AML-193 (cell line): ENCODE measurements at places on chromosomes 1 and 21.

GRCh38 chr1:164771619-164772361 lies 212.8 kb downstream of the PBX1 start:
- no peak for DNase-seq

DNA sequence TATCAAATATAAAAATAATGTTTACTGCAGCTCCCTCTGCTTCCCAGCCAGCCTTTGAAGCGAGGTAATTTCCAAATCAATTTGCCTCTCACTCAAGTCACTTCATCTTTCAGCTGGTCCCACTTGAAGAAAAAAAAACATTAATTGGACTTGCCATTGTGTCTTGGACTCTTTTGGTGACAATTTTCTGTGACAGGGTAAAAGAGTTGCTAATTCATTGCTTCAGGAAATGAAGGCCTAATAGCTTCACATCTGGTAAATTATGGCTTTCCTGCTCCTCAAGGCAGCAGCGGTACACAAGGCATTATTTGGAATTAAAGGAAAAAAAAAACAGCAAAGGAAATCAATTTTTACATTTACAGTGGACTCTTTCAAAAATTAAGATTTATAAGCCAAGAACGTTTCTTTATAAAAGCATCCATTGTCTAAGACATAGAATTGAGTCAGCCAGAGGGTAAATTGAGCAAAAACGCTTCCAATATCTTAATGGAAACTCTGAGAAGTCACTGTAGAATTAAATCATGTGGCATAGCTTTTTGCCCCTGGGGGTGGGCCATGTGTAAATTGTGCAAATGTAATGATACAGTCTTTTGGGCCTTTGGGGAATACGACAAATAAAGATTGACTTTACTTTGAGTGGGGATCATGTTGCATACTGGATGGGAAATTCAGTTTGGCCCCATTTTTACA lies 102.5 kb downstream of the LYPLAL1 start:
- no peak for DNase-seq

DNA sequence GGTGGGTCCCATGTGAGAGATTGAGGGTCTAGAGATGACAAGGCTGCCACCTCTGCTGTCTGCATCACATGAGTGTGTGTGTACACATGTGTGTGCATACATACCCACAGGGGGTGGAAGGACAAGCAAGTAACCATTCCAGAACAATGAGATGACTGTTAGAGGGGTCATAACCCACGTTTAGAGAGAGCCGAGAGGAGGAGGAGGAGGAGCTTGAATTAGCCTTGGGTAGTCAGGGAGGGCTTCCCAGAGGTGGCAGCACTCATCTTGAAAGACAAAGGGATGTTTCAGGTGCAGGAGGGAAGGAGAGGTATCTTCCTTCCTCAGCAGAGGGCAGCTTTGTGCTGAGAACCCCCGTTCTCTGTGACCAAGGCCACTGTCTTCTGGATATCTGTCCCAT lies 21.3 kb downstream of the TNFRSF1B start:
- DNase-seq: no peak

DNA sequence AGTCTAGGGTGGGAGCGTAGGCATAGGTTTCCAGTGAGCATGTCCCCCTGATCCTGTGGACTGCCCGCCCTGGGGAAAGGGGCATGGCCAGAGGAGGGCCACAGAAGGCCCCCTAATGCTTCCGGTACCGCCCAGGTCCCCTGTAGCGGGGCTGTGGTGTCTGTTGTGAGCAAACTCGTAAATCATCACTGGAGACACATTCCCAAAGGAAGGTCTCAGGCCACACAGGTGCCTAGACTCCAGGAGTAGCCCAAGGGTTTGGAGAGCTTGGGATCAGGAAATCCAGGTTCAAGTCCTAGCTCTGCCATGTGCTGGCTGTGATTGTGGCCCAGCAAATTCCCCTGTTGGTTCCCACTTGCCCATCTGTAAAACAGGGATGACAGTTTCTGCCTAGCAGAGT lies 20.2 kb downstream of the NKAIN1 start:
- no peak for DNase-seq
